Aorta (tissue), 5 donors: ENCODE measurements at places on chromosomes 4 and X. TPM values are rescaled to one million over a fixed set of nuclear protein-coding genes. Genes with fewer than 3 reads are reported as not detected.

The TRIML2 gene
- not detected for total RNA-seq

The AMOT gene
- total RNA-seq: 11.6 TPM

The SPARCL1 gene
- 1,668 TPM for total RNA-seq

The CASP6 gene
- 11.1 TPM for total RNA-seq

The ITM2A gene
- 40.7 TPM for total RNA-seq

The CXCL1 gene
- 4.6 TPM for total RNA-seq

The ERVMER34-1 gene
- 0.13 TPM for total RNA-seq

The AR gene
- 12.8 TPM for total RNA-seq

The BST1 gene
- total RNA-seq: 9.3 TPM

GRCh38 chrX:52821079-52821760, 10.1 kb downstream of the XAGE5 start:
- DNase-seq: no peak

DNA sequence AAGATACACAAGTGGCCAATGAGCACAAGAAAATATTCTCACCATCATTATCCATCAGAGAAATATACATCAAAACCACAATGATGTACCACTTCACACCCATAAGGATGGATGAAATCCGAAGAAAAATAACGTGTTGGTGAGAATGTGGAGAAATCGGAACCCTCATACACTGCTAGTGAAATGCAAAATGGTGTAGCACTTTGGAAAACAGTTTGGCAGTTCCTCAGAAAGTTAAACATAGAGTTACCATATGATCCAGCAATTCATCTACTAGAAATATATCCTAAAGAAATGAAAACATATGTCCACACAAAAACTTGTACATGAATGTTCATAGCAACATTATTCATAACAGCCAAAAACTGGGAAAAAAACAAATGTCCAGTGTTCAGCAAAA, 18.5 kb upstream of the APBB2 start:
- DNase-seq: no peak

DNA sequence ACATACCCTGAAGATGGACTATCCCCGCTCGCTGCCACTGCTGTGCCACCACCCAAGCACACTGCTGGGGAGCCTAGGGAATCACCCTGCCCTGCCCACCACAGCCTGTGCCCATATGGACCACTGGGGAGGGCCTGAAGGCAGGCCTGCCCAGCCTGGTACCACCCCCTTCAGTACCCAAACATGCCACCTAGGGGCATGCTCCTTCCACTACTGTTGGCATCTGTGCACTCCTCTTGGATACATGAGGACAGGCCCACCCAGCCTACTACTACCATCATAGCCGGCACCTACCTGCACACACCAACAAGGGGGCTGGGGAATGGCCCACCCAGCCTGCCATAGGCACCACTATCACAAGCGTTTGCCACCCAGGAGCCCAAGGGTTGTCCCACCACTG, 30.1 kb upstream of the PRDX4 start:
- DNase-seq: no peak

DNA sequence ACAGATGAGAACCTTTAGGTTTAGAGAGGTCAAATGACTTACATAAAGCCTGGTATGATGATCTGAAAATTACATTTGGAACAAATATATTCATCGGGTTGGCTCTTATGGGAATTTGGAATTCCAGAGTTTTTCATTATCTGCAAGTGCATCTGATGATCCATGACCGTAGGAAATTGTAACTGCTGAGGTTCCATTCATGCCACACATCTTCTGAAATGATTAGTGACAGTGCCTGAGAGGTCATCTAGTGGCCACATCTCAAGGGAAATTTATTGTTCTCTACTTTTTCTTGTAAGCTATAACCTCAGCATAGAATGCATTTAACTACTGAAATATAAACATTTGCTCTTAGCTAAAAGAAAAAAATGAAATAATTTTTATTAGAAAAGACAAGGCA, 105.8 kb upstream of the NWD2 start:
- no peak for DNase-seq

DNA sequence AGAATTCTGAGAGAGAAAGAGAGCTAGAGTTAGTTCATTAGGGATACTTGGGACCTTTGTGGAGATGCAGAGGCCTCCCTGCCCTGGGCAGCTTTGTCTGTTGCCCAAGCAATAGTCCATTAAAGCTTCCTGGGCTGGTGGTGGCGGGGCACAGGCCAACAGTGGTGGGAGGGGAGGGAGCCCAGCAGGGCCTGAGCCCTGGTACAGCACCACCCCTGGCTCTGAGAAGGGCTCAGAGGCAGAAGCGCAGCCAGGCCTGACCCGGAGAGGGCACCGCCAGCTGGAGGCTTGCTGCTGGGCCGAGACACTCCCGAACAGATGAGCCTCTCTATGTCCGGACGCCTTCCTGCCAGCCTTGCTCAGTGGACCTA, 65.3 kb downstream of the EFNB1 start:
- DNase-seq: no peak

DNA sequence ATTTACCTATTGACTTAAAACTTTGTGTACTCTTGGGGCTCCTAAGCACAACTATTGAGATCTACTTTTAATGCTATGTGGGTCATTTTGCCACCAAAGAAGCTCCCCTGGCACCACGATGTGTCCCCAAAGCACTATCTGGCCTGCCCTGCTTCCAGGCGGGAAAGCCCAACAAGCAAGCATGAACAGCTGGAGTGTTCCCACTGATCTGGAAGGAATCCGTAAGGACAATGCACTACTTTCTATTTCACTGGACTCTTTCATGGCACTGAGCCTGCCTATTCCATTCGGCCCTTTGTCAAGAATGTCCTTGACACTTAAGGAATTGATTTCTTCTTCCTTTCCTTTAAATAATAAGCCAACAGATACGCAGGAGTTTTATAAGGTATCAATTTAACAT, 38.8 kb downstream of the GRIA3 start:
- DNase-seq: no peak

DNA sequence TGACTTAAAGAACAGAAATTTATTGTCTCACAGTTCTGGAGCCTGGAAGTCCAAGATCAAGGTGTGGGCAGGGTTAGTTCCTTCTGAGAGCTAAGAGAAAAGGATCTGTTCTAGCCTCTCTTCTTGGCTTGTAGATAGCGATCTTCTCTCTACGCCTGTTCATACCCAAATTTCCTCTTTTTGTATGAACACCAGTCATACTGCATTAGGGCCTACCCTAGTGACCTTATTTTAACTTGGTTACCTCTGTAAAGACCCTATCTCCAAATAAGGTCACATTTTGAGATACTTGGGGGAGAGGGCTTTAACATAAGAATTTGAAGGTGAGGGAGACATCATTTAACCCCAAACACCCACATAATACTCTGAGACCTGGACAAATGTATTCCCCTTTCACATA, 55.6 kb upstream of the SPP1 start:
- no peak for DNase-seq

DNA sequence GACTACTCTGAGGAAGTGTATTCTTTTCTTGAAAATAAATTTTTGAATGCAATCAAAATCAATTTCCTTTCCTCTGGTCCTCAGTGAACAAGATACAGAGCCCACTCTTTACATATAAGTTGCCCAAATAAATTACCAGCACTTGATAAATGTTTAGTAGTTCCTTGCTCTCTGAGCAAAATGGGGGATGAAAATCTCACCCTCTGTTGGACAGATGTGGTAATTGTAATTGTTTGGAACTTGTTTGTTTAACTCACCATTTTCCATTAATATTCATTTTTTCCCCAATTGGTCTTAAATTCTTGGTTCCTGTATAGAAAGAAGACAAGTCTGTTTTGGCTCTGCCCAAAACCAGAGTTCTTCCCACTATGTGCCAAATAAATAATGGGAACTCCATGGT, 146.3 kb downstream of the LDB2 start:
- no peak for DNase-seq

GRCh38 chrX:8306291-8306925, 135.3 kb upstream of the VCX2 start:
- no peak for DNase-seq

- no peak for DNase-seq
These were observed 368.7 kb downstream of the BCOR start for GRCh38 chrX:39728852-39729598.

GRCh38 chr4:21380861-21381260, 567.7 kb downstream of the KCNIP4 start:
- no peak for DNase-seq

- DNase-seq: no peak
These were observed 1.4 kb downstream of the CLDN22 start for GRCh38 chr4:183318656-183319055.
